ENCODE measurements at places on chromosomes 2 and 18.

- no peak for DNase-seq
Observed at GRCh38 chr2:224039770-224040440, 819 bp upstream of the SERPINE2 start.

- no peak for DNase-seq
Observed at GRCh38 chr2:181812106-181812743, 79.3 kb upstream of the ITPRID2 start.

- no peak for DNase-seq
Observed at GRCh38 chr2:11329776-11330175, 14.7 kb downstream of the ROCK2 start.

- DNase-seq: no peak
Observed at GRCh38 chr2:16475586-16475985, 190.0 kb downstream of the CYRIA start.

- no peak for DNase-seq
Observed at GRCh38 chr2:75545387-75545786, 15.4 kb downstream of the EVA1A start.

DNA sequence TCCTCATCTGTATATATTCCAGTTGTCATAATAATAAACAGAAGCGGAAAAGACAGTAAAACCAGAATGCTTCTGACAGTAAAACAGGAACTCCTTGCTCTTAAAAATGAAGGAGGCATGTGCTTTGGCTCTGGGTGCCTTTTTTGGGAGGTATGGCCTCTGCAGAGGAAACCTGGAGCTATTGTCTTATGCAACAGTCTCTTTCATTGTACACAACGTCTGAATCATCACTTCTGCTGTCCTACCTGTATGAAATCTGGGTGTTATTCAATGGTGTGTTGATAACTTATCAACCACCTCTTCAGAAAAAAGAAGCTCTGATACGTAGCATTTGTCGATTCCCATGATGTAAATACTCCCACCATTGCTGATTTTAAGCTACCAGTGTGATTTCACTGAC is 64.8 kb downstream of the CDCA7 start:
- no peak for DNase-seq

DNA sequence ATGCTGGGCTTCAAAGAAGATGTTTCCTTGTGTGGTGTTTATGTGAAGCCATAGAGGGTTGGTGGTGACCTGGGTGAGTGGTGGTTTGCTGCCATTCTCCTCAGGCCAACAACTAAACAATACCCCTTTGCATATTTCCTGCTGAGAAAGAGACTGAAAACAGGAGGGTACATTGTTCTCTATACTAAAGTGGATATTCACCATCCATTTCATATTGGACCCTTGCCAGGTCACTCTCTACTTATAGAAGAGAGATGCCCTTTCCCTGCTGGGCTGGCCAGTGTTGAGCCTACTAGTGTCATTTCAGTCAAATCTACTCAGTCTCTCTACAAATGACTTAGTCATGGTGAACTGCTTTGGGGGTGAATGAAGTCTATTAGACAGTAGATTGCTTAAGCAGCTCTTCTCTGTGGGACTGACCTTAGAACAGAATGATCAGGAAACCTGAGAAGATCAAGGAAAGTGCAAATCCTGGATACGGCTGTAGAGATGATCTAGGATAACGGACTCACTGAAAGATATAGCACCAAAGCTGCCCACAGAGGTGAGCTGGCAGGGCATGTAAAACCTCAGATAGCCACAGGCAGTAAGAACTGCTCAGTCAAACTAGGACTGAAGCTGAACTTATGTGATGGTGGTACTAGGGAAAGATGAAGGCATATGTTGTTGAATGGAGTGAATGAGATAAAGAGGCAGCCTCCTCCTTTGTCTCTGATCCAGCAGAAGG is 154.9 kb downstream of the MYO3B start:
- no peak for DNase-seq

DNA sequence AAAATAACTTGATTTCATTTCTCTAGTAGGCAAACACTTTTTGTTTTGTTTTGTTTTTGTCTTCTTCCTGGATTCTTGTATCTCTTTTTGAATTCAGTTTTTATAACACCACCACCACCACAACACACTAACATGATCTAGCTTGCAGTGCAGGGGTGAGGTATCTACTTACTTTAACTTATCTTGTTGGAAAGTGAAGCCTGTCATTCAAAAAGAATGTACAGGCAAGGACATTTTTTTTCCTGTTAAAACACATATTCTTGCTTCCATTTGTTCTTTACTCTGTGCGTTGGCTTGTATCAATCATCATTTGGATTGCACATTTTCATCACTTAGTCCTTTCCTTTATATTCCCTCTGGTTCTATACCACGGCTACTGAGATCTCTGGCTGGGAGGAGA is 824.2 kb downstream of the PLCL1 start:
- DNase-seq: no peak
